ENCODE measurements at places on chromosomes 4 and X. TPM values are rescaled to one million over a fixed set of nuclear protein-coding genes. Genes with fewer than 3 reads are reported as not detected.

GRCh38 chrX:24763989-24764388 lies 70.3 kb downstream of the POLA1 start:
- H3K4me1 ChIP-seq = no peaks in the 10 kb centered on the region
- H3K27ac ChIP-seq = no peak overlapping the region
- H3K4me3 ChIP-seq = no peak overlapping the region
- H3K36me3 ChIP-seq = peaks cover 5% of the 10 kb centered on the region

- no peak for DNase-seq
- H3K4me1 ChIP-seq = no peaks in the 10 kb centered on the region
- no peak overlapping the region for H3K4me3 ChIP-seq
- no peaks in the 10 kb centered on the region for H3K27me3 ChIP-seq
Observed at GRCh38 chrX:72086995-72087394, 44.7 kb downstream of the RTL5 start.

DNA sequence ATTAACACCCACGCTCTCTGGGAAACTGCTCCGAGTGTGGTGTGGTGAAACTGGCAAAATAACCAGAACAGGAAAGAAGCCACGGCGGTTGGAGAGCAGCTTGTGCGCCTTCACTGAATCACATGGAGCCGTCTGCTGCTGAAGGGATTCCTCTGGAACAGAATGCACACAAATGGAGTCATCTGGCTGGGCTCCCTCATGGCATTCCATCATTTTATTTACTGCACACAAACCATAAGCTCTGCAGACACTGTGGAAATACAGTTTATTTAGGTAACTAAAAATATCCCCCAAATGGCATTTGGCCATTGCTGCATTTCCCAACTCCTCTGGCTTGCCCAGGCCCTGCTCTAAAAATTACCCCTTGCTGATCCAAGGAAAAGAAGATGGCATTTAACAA lies 187.0 kb upstream of the S100G start:
- no peak overlapping the region for H3K4me3 ChIP-seq
- no peak for DNase-seq
- H3K4me1 ChIP-seq = no peaks in the 10 kb centered on the region
- H3K27me3 ChIP-seq = no peaks in the 10 kb centered on the region

GRCh38 chr4:150115851-150116250 lies 37.6 kb downstream of the DCLK2 start:
- H3K4me1 ChIP-seq = no peaks in the 10 kb centered on the region

DNA sequence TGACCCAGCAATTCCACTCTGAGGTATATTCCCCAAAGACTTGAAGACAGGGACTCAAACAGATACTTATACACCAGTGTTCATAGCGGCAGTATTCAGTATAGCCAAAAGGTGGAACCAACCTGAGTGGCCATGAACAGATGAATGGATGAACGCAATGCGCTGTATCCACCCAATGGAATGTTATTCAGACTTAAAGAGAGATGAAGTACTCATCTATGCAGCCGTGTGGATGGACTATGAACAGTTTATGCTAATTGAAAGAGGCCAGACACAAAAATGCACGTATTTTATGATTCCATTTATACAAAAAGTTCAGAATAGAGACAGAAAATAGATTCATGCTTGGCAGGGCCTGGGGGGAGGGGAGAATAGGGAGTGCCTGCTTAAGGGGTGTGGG lies 26.3 kb downstream of the PRPS2 start:
- no peak for DNase-seq
- H3K27me3 ChIP-seq = no peaks in the 10 kb centered on the region
- H3K27ac ChIP-seq = no peak overlapping the region

GRCh38 chr4:110962616-110963015 lies 339.7 kb upstream of the PITX2 start:
- no peaks in the 10 kb centered on the region for H3K36me3 ChIP-seq
- no peak overlapping the region for H3K4me3 ChIP-seq
- H3K27me3 ChIP-seq = no peaks in the 10 kb centered on the region
- no peak for DNase-seq
- no peaks in the 10 kb centered on the region for H3K4me1 ChIP-seq

YY2 gene
- 1.1 TPM for total RNA-seq

RPS6KA6 gene
- total RNA-seq = 1.9 TPM

GRCh38 chr4:151753056-151753455 lies 7.8 kb downstream of the GATB start:
- no peak overlapping the region for H3K4me3 ChIP-seq
- DNase-seq = no peak
- H3K27ac ChIP-seq = no peak overlapping the region
- no peaks in the 10 kb centered on the region for H3K27me3 ChIP-seq
- no peaks in the 10 kb centered on the region for H3K4me1 ChIP-seq

DNA sequence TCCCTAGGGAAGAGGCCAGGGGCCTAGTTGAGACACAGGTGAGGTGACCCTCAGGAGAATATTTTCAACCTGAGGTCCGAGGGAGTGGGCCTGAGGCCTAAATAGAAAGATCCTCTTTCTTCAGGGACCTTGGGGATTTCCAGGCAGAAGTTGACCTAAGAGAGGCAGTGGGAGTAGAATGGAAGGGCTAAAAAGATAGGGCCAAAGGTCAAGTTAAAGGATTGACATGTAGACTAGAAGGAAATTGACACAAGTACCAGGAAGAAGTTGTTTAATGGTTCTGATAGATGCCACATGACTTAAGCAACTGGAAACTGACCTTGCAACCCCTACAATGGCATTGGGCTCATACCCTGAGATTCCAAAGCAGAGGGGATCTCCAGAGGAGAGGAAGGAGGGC lies 76.9 kb downstream of the SHROOM3 start:
- H3K27me3 ChIP-seq = no peaks in the 10 kb centered on the region
- H3K4me1 ChIP-seq = no peaks in the 10 kb centered on the region
- DNase-seq = no peak
- H3K27ac ChIP-seq = no peak overlapping the region

MID1 gene
- 24.9 TPM for total RNA-seq

- no peaks in the 10 kb centered on the region for H3K36me3 ChIP-seq
- no peak overlapping the region for H3K27ac ChIP-seq
- H3K4me3 ChIP-seq = no peak overlapping the region
- DNase-seq = no peak
Observed at GRCh38 chr4:136922066-136922465, 610.2 kb downstream of the PCDH18 start.

DNA sequence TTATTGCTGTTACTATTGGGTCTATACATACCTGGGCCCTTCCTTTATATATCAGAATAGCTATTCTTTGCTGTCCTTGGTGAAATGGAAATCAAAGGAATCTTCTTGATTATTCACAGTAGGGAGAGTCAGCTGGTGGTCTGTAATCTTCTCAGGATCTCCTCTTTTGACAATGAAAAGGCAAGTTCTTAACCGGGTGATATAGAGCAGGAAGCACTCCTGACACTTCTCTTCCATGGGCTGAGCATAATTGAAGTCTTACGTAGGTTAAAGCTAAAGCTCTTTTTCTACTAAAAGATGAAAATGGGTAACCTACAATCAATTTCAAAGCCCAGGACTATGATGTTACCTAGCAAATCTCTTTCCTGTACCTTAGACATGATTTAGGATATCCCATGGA lies 274.9 kb upstream of the LCORL start:
- DNase-seq = no peak
- H3K27ac ChIP-seq = no peak overlapping the region
- H3K4me3 ChIP-seq = no peak overlapping the region

FGF5 gene
- not detected for total RNA-seq

All from lower lobe of right lung (tissue), 2 donors.